Astrocyte (in vitro differentiated cells and primary cell): ENCODE measurements at places on chromosomes 6 and 20.

DNA sequence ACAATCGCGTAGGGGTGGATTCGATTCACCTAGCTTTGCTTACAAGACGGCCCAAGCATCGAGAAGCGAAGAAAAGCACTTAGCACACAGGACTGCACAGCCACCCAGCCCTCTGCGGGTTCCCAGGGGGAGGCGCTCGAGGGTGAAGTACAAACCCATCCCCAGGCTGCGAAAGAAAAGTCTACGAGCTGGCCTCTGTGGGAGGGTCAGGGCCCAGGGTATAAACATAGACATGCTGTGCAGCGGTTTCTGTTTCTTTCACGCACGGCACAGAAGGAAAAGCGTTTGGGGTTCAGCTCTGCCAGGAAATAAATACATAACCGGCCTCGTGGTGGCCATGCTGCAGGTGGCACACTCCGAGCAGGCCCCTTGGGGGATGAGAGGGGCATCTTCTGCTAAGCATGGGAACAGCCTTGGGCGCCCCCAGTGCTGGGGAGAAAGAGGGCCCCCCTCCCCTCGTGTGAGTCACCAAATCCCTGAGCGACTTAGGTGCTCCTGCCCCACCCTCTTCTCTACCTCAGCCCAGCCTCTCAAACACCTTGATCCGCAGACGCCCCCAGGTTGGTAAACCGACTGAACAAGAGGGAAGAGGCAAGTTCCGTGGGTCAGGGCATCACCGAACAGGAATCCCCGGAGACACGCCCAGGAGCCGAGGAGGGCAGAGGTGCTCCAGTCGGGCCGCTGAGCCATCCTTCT, 91.6 kb upstream of the RIPOR2 start:
- no peak for DNase-seq

- no peak for DNase-seq
These were observed 3.9 kb upstream of the TRIM38 start for GRCh38 chr6:25958700-25959162.

DNA sequence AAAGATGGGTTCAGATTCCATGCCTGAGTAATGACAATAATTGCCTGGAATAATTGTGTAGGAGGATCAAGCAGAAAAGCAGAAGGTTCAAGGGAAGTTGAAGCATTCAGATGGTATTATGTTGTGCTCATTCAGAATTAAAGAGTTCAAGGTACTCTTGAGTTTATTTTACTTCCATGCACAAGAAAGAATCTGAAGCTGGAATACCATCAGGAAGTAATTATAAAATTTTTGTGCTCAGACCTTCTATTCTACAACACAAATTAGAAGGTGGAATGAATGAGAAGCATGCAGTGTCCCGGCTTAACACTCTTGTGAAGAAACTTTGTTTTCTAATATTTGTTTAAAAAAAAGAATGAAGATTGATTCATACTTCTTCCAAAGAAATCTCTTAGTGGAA, 139.4 kb upstream of the ENPP5 start:
- no peak for DNase-seq

DNA sequence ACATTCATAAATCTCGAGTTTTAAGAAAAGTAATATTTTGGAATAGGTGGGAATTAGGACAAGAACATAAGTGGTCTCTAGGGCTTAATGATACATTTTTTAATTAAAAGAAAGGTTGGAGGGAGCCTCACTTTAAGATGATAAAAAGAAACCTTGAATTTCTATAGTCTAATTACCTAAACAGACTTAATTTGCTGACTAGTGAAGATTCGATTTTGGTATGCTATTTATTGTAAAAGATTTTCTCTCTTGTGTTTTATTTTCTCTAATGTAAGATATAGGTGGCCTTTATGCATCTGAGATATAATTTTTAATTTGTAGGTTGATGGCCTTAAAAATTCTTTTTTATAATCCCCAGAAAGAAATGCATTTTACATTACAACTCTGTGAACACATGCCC, 239.1 kb downstream of the COL12A1 start:
- no peak for DNase-seq

DNA sequence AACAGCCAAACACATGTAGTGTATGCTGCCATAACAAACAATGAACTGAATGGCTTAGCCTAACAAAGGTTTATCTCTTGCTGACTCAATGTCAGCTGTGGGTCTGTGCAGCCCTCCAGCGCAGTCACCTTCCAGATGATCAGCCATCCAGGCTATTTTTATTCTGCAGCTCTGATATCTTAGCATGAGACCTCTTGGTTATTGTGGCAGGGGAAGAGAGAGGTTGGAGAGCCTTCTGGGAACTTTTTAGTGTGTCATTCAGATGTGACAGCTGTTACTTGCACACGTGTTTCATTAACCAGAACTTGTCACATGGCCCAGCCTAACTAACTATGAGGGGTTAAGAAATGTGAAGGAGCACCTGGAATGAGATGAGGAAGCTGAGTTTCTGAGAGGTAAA, 202.5 kb downstream of the DHX35 start:
- no peak for DNase-seq

- no peak for DNase-seq
These were observed 32.4 kb downstream of the TRPC4AP start for GRCh38 chr20:35060168-35060567.

GRCh38 chr6:139500977-139501376, 126.5 kb upstream of the CITED2 start:
- no peak for DNase-seq
